Activated T-helper 17 cell treated with anti-CD3 and anti-CD28 coated beads, Interleukin-2, amount 50 U/mL, for 72 hours (primary cell): ENCODE measurements at places on chromosomes 2 and 18. TPM values are rescaled to one million over a fixed set of nuclear protein-coding genes. Genes with fewer than 3 reads are reported as not detected.

Gene CNTNAP5
- not detected for total RNA-seq

Gene SLC4A3
- total RNA-seq = not detected

Gene UXS1
- 62.0 TPM for total RNA-seq

Gene UGT1A4
- total RNA-seq = not detected

Gene CFC1
- not detected for total RNA-seq

DNA sequence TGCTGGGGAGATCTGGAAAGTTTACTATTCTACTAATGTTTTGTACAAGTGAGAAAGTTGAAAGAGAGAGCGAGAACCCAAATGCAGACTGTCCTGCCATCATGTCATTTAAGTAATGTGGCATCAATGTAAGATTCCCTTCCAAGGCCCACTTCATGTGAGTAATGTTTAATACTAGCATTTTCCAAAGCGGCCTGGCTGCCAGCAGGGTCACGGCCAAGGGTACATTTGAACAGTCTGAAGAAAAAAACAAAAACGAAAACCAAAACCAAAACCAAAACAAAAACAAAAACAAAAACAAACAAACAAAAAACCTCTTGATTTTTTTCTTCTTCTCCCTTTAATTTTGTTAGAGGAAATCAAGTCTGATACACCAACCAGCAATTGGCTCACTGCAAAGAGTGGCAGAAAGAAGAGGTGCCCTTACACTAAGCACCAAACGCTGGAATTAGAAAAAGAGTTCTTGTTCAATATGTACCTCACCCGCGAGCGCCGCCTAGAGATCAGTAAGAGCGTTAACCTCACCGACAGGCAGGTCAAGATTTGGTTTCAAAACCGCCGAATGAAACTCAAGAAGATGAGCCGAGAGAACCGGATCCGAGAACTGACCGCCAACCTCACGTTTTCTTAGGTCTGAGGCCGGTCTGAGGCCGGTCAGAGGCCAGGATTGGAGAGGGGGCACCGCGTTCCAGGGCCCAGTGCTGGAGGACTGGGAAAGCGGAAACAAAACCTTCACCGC lies 2.2 kb downstream of the HOXD10 start:
- H3K27me3 ChIP-seq = peaks cover 63% of the 10 kb centered on the region
- no peak overlapping the region for H3K27ac ChIP-seq
- peaks cover 7% of the 10 kb centered on the region for H3K36me3 ChIP-seq
- ATAC-seq = no peak
- H3K4me1 ChIP-seq = peaks cover 8% of the 10 kb centered on the region
- no peak overlapping the region for H3K4me3 ChIP-seq

GRCh38 chr18:41077076-41077475 lies 878.0 kb upstream of the PIK3C3 start:
- H3K4me3 ChIP-seq = no peak overlapping the region
- ATAC-seq = no peak
- no peak overlapping the region for H3K27ac ChIP-seq
- H3K4me1 ChIP-seq = no peaks in the 10 kb centered on the region
- H3K27me3 ChIP-seq = no peaks in the 10 kb centered on the region

GRCh38 chr2:240206630-240207029 lies 66.2 kb upstream of the OTOS start:
- H3K27ac ChIP-seq = no peak overlapping the region
- H3K27me3 ChIP-seq = peaks cover 24% of the 10 kb centered on the region
- no peaks in the 10 kb centered on the region for H3K4me1 ChIP-seq
- no peak for ATAC-seq
- no peak overlapping the region for H3K4me3 ChIP-seq
- H3K36me3 ChIP-seq = no peaks in the 10 kb centered on the region

DNA sequence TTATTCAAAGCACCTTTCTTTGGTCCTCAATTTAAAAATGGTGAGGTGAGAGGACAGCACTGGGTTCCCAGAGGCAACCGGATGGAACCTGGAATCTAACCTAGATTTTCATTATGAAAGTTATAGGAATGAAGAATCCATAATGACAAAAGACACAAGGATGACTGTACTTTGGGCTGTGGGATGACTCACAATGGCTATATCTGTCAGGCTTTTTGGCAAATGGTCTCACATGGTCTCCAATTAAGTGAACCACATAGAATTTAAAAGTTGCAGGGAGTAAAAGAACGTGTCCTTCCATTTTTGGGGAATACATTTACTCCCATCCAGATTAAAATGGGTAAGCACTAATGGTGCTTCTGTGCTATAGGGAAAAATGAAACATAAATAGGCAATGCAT lies 31.8 kb upstream of the LYPD1 start:
- no peak for ATAC-seq
- H3K4me1 ChIP-seq = no peaks in the 10 kb centered on the region
- H3K36me3 ChIP-seq = no peaks in the 10 kb centered on the region
- H3K27me3 ChIP-seq = no peaks in the 10 kb centered on the region
- no peak overlapping the region for H3K27ac ChIP-seq
